GM12892 (cell line): ENCODE measurements at places on chromosomes 7 and 10.
A peak's percentile ranks its signal among the peaks of the same experiment; 100 is the strongest.

DNA sequence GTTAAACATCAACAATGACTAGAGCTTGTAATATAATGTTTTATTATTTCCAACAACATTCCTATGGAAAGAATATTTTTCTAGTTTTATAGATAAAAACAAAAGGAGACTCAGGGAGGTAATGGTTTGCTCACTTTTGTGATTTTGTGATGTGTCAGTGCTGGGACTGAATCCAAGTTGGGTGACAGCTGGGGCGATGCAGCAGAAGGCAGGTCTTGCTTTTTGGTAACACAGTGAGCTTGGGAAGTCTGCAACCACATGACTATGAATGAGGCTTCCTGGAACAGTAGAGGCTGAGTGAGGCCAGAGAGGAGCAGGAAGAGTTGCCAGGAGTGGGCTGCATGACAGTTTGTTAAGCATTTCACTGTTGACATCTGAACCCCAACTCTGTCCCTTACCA, 4.9 kb upstream of the YKT6 start:
- DNase-seq = no peak

GRCh38 chr7:143884969-143885559, 16.9 kb downstream of the TCAF1 start:
- DNase-seq = peak; percentile 63

- DNase-seq = no peak
These were observed 1.9 kb upstream of the SFRP4 start for GRCh38 chr7:37918526-37918925.

- DNase-seq = no peak
These were observed 282.7 kb upstream of the ZNF32 start for GRCh38 chr10:43931308-43931930.

GRCh38 chr10:65544756-65545155, 1381.1 kb upstream of the LRRTM3 start:
- no peak for DNase-seq

DNA sequence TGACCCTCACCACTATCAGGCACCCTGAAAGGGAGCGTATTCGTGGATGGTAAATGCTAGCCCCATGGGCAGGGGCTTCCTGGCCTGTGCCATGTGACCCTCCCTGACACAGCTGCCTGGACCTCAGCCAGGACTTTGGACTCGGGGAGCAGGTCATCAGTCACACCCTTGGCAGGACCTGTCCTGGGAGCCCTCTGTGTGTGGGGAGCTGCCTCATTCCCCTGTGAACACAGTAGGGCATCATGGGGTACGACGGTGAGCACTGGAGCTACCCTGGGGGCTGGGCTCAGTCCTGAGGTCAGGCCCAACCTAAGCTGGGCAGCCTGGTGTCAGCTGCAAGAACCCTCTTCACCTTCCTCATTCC, 129.3 kb upstream of the FAM20C start:
- DNase-seq = no peak

- DNase-seq = no peak
These were observed 36.7 kb upstream of the BTBD16 start for GRCh38 chr10:122234416-122234815.

DNA sequence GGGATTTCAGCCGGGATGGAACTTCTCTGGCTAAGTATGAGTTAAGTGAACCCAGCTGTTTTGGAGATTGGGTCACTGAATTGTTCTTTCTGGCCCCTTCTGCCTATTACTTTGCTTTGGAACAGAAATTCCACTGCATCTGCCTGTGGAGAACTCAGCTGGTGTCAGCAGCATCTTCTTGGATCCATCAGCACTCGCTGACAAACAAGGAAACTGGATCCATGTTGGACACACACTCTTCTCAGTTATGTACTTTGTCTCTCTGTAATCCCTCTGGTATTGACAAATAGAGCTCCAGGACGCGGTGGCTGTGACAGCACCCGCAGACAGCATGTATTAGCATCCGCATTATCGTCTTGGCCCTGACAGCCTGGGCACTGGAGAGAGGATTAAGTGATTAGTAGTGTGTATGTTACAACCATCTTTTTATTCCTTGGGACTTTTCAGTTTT, 73.0 kb upstream of the BMPER start:
- DNase-seq = no peak

DNA sequence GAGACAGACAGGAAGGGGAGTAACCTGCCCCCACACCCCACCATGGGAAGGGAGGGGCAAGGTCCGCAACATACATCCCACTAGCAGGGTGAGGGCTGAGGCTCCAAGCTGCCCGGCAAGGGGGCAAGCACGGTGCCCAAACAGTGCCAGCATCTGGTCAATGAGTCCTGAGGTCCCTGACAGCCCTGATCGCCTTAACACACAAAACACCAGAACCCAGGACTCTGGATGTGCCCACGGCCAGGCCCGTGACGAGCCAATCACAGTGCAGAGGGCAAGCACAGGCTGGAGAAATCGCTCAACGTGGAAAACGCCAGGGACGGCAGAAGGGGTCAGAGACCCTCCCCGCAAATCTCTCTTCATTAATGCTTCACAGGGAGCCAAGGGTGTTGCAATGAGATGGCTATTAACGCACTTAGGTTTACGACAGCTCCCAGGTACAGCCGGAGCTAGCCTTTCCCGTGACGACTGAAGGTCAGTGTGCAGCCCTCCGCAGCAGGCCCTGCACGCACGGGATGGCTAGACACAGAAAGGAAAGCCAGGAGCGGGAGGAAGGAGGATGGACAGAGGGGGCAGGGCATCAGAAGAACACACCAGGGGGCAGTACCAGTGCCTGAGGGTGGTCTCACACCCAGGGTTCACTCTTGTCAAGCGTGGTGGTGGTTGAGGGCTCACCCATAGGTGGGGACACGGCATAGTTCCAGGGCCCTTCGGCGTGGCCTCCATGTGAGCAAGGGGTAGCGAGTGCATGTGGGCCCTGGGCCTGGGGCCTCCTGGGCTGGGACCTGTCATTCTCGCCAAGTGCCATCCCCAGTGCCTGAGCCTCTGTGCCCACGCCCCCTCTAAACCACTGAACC, 220.5 kb downstream of the MAD1L1 start:
- no peak for DNase-seq

GRCh38 chr7:44750424-44750823, 1.8 kb downstream of the ZMIZ2 start:
- DNase-seq = no peak
